ENCODE measurements at places on chromosomes 13 and 19.
A peak's percentile ranks its signal among the peaks of the same experiment; 100 is the strongest.

DNA sequence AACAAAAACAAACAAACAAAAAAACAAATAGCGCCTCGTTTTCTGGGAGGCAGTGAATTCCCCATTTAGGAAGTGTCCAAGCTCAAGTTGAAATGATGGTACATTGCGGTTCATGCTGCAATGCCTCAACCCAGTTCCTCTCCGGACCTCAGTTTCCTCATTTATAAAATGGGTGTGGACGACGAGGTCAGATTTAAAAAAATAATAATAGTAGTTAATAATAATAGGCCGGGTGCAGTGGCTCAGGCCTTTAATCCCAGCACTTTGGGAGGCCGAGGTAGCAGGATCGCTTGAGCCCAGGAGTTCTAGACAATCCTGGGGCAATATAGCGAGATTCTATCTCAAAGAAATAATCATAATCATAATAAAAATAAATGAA is 15.5 kb upstream of the ERCC1 start:
- no peak for DNase-seq

DNA sequence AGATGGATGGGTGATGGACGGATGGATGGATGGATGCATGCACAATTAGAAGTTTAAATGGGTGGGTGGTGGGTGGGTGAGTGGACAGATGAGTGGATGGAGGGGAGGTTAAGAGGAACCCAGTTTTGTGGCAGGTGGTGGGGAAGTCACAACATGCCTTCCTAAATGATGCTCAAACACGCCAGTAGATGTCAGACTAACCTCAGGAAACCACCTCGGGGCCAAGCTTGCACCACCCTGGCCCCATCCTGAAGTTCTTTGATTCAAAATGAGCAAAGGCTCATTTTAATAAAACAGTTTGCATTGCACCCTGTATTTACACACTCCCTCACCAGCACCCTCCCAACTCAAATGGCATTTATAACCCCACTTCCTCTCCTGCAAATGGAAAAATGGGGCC is 91.4 kb upstream of the CACNA1A start:
- no peak for DNase-seq

- DNase-seq: peak; percentile 14
These were observed 240.9 kb upstream of the RFC3 start for GRCh38 chr13:33577007-33577406.

- no peak for DNase-seq
These were observed 15.5 kb downstream of the FCAR start for GRCh38 chr19:54889566-54889965.

DNA sequence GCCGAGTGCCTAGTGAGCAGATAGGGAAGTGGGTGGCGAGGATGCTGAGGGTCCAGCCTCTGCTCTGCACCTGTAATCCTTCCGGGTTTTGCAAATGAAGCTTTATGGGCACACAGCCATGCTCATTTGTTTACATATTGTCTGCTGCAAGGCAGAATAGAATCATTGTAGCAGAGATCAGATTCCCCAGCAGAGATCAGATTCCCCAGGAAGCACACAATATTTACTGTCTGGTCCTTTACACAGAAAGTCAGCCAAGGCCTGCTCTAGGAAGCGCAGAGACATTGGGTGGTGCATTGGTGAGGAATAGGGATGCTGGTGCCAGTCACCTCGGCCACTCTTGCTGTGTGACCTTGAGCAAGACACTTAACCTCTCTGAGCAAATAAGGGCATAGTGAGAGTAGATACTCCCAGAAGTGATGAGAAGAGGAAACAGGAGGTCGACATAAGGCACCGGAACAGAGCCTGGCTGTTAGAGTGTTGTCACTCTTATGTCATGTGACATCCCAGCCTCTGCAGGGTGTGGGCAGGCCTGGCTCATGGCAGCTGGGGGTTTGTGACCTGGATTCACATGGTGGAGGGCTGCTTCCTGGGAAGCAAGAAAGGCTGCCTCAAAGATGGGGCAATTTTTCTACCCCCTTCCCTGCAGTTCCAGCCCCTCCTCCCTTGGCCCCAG is 25.6 kb downstream of the CARM1 start:
- DNase-seq: no peak

DNA sequence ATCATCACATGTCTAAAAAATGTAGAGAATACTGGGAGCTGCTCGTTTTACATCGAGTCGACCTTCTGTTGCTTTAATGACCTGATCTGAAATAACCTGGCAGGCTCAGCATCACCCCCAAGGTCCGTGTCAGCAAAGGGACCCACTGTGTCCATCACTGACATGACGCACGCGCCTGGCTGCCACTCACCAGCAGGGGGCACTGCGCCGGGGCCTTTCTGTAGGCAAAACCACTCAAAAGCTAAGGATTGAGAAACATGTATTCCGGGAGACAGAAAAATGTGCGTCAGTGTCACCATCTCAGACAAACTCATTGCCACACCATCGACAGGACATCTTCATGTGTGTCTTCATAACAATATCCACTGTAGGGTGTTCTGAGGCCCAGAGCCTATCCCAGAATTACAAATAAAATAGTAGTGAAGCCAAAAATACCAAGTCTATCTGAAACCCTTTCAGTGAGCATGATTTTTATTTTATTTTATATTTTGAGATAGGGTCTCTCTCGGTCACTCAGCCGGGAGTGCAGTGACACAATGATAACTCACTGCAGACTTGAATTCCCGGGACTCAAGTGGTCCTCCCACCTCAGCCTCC is 130.3 kb upstream of the LSM14A start:
- no peak for DNase-seq

- DNase-seq: peak; percentile 97
These were observed at the start of gene N4BP2L2 for GRCh38 chr13:32538621-32539246. Gene N4BP2L2, minus strand, starts transcription at chr13:32538795. Its CDS starts 1,768 bp downstream, at chr13:32537027.

DNA sequence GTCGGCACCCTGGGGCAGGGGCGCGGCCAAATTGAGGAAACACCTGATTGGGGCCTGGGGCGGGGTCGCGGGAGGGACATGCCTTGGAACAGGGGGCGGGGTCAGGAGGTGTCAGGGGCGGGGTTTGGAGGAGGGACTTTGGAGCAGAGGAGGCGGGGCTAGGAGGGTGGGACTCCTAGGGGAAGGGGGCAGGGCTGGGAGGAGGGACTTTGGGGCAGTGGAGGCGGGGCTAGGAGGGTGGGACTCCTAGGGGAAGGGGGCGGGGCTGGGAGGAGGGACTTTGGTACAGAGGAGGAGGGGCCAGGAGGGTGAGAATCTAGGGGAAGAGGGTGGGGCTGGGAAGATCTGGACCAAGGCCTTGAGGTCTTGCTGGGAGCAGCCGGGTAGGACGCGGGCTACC is 21.9 kb downstream of the GRIN2D start:
- DNase-seq: no peak

DNA sequence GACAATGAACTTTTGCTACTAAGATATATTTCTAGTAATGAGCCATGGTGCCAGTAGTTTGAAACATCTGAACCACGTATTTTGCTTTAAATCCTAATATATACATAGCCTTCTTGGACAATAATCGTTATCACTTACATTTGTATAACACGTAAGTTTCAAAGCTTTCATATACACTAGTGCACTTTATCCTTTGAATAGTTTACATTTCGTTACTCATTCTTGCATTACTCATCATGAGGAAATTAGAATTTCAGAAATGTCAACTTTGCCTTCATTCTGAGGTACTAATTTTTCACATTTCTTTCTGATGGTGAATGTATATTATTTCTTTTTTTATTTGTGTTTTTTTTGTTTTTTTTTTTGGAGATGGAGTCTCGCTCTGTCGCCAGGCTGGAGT is 5.8 kb downstream of the KBTBD7 start:
- DNase-seq: no peak

DNA sequence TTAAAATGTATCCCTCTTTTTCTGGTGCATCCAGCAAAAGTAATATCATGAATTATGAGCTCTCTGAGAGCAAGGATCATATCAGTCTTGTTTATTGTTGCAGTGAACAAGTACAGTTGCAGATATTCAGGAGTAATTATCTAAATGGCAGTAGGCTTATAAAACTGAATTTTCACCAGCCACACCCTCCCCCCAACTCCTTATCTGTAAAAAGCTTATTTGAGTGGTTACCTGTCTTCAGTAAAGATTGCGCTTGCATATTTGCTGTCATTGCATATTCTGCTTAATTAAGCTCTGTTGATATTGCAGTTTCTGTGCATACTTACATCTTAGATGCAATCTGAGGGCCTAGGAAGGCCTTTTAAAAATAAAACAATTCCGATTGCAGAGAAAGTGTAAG is 87.3 kb downstream of the DNAJC15 start:
- no peak for DNase-seq

DNA sequence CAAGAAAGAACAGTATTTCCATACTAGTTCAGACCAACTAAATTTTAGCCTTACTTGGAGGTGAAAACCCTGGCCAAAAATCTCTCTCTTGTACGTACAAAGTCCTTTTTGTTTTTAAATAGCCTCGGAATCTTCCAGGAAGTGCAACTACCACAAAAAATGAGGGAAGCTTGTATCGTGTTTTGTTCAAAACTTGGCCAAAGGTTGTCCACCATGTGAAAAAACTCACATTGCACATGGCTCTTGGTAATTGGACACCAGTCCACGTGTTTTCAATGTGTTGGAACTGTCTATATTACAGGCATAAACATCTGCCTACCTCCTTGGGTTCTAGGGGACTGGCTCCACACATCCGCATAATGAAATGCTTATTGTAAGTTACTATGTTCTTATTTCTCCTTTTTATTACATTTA is 15.2 kb upstream of the STRN4 start:
- DNase-seq: no peak

DNA sequence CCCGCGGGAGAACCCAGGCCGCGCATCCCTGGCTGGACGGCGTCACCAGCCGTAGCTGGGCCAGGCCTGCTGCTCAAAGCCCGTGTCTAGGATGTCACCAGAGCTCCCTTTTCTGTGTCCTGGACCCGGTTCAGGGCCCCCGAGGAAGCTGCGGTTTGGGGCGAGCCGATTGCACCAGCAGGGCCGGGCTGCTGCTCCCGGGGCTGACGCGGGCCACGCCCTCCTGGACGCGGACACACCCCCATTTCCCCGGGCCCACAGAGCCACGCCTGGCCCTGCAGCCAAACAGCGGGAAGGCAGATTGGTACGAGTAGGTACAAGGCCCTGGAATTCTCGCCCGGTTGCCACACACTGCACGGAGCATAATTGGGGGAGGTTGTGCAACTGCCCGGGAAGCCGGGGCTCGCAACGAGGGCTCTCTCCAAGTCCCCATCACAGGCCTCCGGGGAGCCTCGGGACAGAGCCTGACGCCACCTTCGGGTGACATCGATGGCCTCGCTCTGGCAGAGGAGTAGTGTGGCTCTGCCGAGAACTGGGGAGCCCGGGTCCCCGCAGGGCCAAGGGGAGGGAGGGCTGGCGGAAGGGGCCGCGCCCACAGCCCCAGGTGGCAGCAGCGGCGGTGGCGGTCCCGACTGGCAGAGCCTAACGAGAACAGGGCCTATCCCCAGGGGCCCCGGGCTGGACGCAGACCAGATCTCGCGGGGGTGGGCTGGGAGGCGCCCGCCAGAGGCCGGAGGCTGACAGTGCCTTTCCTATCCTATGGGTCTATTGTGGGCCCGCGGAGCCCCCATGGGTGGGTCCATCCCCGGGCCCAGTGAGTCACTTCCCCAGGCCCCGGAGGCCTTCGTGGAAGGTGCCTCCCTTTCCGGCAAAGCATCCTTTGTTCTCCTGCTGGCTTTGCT is 23.5 kb downstream of the KCTD15 start:
- DNase-seq: no peak

- no peak for DNase-seq
These were observed 166.9 kb downstream of the COL4A1 start for GRCh38 chr13:110140099-110140498.

DNA sequence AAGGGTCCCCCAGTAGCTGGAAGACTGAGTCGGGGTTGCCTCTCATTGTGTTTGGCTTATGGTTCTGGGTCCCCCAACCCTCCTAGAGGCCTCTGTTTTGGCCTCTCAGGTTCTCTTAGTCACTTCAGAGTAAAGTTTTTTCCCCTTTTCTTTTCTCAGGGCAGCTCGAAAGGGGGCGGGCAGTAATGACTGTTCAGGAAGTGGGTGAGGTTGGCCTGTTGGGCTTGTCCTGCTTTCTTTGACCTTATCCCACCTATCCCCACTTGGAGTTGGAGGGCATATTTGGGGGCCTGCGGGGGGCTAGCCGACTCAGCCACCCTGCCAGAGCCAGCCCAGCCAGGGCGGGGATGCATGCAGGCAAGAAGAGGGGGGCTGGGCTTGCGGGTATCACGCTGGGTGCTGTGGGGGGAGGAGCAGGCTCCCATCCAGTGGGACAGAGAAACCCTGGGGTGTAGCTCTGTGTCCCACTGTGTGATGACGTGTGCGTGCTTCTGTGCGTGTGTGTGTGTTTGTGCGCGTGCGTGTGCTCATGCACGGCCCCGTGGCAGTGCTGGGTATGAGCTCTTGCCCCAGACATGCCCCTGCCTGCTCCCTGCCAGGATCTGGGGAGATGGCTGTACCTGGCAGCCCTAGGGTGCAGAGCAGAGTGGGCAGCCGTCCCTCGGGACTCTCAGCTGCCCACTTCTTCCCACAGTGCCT is 1.4 kb downstream of the CIC start:
- DNase-seq: no peak

DNA sequence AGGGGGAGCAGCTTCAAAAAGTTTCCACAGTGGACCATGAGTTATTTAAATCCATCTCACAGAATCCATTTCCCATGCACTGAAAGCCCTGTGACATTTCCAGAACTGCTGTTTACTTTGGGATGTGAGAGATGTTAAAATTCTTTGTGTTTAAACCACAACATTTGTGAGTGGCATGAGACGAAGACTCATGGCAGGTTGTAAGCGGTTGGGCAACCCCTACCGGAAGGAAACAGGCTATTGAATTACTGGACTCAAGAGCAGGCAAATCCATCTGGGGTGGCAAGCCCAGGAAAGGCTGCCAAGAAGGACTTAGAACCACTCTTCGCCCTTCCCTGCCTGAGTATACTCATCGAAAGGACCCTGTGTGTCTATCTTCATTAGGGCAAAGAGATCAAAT is 22.3 kb upstream of the CLDN10 start:
- no peak for DNase-seq

DNA sequence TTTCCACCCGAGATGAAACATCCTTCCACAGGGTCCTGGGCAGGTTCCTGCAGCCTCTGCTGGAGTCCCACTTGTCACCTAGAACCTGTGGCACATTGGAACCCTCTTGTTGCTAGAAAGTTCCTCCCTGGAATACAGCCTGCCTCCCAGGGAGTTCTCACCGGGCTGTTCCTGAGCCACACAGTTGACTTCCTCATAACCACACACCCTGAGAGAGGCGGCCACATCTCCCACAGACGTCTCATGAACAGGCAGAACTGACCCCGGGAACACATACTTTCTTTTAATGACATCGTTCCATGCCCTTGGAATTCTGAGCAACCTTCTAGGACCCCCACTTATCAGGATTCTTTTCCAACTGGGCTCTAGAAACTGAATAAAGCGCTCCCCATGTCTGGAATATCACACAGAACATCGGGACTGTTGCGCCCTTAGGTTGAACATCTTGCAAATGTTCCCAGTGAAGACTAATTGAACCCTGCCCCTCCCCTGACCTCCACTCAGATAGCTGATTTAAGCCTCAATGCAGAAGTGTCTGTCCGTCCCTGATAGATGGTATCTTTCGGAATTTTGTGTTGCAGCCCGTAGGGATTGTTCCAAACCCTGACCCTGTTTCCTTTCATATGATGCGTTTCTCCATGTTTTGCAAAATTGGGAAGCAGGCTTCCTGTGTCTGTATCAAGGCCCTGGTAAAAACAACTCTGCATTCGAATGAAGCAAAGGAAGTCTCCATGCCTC is 91.1 kb downstream of the RAB20 start:
- DNase-seq: no peak
